ENCODE measurements at places on chromosomes 2 and 18. TPM values are rescaled to one million over a fixed set of nuclear protein-coding genes. Genes with fewer than 3 reads are reported as not detected.

The DSG4 gene
- not detected for total RNA-seq

The NT5C1B gene
- total RNA-seq, result not detected

The TGFA gene
- 0.93 TPM for total RNA-seq

The SLC11A1 gene
- 0.05 TPM for total RNA-seq

The PSMA8 gene
- total RNA-seq, result not detected

The CXCR2 gene
- not detected for total RNA-seq

The MLPH gene
- 27.2 TPM for total RNA-seq

The CHST9 gene
- not detected for total RNA-seq

The IL36RN gene
- not detected for total RNA-seq

The CD8B2 gene
- total RNA-seq, result not detected

The SCN2A gene
- total RNA-seq, result 0.06 TPM

The GKN2 gene
- total RNA-seq, result not detected

The CPO gene
- total RNA-seq, result 0.48 TPM

- DNase-seq, result no peak
These were observed 20.0 kb downstream of the PASK start for GRCh38 chr2:241129086-241129871.

DNA sequence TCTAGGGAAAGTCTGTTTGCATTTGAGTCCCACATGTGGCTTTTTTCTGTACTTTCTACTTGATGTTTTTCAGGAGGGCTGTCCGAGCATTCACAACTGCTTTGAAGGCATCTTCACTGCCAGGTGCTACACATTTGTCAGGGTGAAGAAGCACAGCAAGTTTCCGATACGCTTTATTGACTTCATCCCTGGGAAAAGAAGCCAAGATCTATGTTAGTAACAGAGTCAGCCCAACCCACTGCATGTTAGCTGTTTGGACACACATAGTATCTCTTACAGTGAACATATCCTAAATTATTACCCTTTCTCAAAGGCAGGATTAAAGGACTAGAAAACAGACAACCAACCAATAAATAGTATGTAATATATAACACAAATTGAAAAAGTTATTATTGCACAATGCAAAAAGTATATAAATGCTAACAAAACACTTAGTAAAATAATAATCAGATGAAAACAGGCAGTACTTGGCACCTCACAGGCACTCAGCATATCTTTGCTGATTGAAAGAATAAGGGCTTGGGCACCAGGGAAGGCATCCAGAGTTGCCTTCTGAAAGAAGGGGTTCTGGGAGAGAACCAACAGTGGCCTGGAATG lies 24.1 kb downstream of the DNAJC27 start:
- DNase-seq, result no peak

GRCh38 chr2:64763126-64763525 lies 109.4 kb upstream of the SERTAD2 start:
- no peak for DNase-seq

DNA sequence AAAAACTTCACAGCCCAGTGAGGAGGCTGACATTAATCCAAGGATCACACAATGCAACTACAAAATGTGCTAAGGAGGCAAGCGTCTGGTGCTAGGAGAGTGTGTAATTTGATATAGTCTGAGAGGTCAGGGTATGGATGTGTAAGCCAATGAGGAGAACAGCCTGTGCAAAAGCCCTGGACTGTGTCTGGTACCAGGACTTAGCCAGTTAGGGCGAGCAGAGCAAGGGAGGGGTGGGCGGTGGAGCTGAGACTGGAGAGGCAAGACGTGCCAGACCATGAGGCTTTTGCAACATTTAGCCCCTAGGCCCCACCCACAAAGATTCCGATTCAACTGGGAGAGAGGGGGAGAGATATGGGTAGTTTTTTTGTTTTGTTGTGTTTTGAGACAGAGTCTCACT lies 33.5 kb upstream of the SPRED2 start:
- no peak for DNase-seq

DNA sequence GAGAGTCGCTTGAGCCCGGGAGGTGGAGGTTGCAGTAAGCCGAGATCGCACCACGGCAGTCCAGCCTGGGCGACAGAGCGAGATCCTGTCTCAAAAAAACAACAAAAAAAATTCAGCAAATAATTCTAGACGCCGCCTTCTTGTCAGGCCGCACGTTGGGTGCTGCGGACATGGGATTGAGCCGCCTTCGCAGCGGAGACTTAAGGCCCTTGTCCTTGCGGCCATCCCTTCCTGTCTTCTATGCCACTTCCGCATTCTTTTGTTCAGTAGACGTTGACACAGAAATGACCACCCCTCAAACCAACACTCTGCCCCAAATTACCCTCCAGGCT lies 15.8 kb downstream of the PTPN18 start:
- DNase-seq, result no peak

GRCh38 chr18:58496231-58496630 lies 132.7 kb downstream of the ALPK2 start:
- no peak for DNase-seq

- no peak for DNase-seq
These were observed 43.0 kb upstream of the FOSL2 start for GRCh38 chr2:28349546-28350165.

GRCh38 chr2:2660789-2661355 lies 329.8 kb upstream of the MYT1L start:
- no peak for DNase-seq

GRCh38 chr2:172462849-172463381 lies 35.5 kb downstream of the ITGA6 start:
- no peak for DNase-seq

DNA sequence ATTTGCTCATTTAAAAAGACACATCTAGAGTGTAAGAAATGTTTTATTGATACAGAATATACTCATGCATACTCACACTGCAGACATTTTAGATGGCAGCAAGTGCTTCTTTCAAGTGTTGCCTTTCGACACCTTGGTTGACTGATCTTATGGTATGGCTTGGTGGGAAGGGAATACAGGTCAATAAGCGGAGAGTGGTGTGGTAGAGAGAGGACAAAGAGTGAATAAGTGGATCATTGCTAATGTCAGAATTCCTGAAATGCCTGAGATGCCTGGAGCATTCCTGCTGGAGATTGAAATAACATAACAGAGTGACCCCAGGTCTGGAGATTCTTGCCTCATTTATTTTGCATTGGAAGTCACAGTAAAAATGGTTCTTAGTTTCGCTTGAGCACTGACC lies 76.7 kb downstream of the RND3 start:
- DNase-seq, result peak; percentile 68

- no peak for DNase-seq
These were observed 56.0 kb downstream of the LBH start for GRCh38 chr2:30287190-30287840.

DNA sequence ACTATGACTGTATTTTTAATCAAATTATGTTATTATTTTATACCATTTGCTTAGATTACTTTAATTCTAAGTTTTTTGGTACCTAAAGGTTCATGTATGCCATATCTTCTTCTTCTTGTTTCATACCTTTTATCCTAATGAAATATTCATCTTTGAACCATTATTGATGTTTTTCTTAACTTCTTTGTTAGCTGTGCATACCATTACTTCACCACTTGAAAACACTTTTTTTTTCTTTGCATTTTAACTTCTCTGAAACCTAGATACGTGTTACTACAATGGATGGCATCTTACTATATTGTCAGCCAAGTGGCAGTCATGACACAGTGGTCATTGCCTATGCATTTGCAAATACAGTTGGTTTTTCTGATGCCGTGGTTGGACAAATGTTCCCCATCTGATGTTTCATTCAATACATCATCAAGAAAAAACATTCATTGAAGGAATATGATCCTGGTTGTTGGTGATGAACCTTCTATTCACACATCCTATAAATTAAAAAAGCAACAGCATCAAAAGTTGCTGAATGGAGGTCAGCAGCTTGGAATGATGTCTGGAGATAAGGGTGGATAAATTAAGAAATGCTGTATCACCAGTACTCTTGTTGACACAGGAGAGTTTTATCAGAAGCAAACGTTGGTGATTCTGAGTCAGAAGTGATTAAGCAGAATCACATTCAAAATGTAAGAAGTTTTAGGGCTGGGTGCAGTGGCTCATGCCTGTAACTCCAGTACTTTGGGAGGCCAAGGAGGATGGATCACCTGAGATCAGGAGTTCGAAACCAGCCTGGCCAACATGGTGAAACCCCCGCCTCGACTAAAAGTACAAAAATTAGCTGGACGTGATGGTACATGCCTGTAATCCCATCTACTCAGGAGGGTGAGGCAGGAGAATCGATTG lies 7.4 kb downstream of the IL36A start:
- no peak for DNase-seq

DNA sequence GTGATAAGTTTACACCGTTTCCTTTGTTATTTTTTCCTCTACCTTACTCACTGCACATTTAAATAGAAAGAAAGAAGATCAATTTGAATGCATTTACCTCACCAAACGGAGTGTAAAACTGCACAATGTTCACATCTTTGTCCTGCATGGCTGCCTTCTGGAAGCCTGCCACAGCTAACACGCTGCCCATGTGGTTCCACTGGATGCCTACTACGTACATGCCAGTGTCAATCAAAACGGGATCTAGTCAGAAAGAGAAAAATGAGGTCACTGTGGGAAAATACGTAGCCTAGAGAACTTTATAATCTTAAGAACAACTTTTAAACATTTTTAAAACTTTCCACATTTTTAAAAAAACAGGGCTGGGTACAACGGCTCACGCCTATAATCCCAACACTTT lies 16.4 kb downstream of the WDR35 start:
- DNase-seq, result no peak

DNA sequence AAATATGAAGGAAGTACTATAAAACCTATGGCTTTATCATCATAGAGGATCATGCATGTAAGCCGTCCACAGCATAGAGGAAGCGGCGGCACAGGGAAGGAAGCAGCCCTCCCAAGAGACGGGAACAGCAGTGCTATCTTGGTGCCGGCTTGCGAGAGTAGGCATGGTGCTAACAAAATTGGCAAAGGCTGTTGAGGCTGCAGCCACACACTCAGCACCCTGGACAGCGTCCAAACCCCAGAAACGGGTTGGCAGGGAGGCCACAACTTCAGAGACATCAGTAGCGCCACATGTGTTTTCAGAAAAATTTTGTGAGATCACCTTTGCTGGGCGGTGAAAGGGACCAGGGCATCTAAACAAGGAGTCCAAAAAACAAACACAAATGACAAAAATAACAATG lies 37.7 kb downstream of the NETO1 start:
- DNase-seq, result no peak

DNA sequence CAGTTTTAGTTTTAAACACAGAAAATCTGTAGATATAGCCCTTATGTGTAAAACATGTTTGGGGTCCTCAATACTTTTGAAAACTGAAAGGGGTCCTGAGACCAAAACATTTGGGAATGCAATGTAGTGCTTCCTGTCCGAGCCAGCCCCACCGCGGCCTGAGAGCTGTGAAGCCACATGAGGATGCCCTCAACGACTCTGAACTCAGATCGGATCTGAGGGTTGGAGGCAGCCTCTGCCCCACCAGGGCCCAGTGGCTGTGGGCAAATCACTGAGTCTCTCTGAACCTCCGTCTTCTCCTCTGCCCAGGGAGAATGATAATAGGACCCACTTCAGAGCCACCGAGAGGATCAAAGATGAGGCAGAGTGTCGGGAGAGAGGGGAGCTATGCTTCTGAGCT lies 33.4 kb upstream of the HPCAL1 start:
- DNase-seq, result no peak

DNA sequence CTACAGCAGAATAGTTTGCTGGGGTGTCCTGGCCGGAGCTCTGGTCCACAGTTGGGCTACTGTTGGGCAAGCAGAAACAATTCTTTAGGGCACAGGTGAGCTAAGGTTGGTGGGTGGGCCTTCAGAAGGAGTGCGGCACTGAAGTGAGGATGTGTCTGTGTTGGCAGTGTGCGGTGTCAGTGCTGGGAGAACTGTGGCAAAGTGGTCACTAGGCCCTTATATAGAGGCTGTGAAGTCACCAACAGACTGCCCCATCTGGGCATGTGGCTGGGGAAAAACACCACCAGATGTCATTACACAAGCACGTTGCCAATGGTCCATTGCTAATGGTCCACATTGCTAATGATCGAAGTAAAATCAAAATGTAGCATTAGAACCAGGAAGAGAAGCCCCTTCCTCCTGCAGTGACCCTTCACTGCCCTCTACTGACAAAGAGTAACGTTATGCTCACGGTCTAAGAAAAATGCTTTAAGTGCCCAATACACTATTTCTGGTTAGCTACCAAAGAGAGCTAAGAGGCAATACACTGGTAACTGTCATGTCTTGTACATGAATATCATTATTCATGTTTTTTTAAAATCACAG lies 21.3 kb downstream of the SCN1A start:
- DNase-seq, result no peak

DNA sequence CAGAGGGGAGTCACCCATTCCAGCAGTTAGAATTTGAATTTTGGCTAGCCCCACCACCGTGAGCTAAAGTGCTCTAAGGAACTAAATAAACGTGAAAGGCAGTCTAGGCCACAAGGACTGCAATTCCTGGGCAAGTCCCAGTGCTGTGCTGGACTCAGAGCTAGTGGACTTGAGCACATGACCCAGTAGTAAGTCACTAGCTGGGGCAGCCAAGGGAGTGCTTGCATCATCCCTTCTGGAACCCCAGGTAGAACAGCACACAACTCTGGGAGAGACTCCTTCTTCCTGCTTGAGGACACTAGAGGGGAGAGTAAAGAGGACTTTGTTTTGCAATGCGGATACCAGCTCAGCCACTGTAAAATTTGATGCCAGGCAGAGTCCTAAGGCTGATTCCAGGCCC lies 672.2 kb downstream of the CPS1 start:
- no peak for DNase-seq

- DNase-seq, result no peak
These were observed 10.5 kb upstream of the LAPTM4A start for GRCh38 chr2:20061940-20062339.

DNA sequence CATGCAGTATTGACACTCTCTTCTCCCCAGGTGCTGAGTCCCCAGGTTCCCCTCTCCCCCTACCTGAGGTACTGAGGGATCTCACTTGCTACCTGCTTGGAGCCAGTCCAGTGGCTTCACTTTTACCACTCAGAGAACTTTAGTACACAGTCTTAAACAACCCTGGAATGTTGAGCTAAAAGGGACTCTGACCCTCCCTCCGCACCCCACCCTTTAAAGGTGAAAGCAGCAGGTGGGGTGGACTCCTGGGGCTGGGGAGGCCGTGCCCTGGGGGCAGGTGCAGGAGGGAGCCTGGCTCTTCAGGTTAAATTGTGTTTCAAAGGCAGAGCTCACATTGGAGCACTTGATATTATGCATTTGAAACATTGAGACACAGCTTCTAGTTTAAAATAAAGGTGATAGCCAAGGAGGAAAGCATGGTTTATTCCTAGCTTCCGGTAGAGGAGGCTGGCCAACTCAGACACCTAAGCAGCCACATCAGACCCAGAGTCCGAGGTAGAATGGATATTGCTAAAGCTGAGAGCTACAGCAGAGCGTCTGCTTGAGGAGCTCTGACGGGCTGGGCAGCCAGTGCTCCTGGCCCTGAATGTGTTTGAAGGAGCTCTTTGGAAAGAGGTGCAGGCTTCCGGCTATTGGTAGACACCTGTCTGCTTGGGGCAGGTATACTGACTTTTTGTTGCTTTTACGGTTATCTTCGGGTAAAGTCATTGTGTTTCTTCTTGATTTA lies 196.4 kb downstream of the AGAP1 start:
- DNase-seq, result no peak

Measured in glomerular endothelial cell (primary cell).